Nucleus accumbens (tissue), 56 donors: ENCODE measurements at places on chromosomes 3 and 15.

GRCh38 chr3:187737006-187737367 is 8.3 kb downstream of the BCL6 start:
- no peak for DNase-seq

- DNase-seq, result no peak
Measured at GRCh38 chr3:139728414-139728813, 50.6 kb upstream of the NMNAT3 start.

GRCh38 chr3:49484471-49484870 is 14.4 kb downstream of the DAG1 start:
- DNase-seq, result no peak

- no peak for DNase-seq
Measured at GRCh38 chr15:33182278-33182905, 12.1 kb downstream of the FMN1 start.
